ENCODE measurements at places on chromosomes 4 and X.

GRCh38 chr4:48565362-48566033, 75.4 kb downstream of the ZAR1 start:
- no peak for DNase-seq

DNA sequence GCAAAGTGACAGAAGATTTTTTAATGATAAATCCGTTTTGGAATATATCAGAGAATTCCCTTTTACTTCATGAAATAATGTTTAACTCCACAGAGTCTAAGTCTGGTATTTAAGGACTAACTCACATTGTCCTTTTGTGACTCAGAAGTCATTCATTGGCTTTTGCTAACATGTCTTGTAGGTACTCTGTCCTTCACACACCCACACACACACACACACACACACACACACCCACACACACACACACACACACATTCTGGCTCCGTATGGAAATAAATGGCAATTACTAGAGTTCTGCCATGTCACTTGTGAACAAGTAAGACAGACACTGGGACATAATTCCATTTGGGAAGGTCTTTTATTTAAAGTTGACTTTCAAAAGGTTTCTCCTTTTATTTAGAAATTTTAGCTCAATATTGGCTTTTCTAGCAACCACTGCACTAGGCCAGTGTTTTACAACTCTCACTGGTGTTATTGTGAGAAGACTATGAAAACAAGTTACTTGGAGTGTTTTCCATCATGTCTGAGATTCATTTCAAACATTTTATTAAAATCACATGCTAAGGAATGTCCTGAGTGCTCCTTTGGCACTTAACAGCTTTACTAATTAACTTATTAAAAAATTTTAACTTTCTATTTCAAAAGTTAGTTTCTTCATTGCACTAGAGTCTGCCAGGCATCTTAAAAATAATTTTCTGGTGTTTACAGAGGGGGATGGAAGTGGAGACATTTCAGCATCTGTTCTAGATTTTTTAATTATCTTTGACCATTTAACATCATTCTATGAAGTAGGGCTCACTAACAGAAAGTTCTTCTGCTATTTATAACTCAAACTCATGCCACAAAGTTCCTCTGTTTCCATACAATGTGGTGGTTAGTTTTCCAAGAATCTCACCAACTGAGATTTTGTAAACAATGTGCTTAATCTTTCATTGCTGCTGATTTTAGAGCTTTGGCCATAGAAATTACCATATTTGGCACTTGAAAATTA, 240.3 kb upstream of the GPC4 start:
- no peak for DNase-seq

DNA sequence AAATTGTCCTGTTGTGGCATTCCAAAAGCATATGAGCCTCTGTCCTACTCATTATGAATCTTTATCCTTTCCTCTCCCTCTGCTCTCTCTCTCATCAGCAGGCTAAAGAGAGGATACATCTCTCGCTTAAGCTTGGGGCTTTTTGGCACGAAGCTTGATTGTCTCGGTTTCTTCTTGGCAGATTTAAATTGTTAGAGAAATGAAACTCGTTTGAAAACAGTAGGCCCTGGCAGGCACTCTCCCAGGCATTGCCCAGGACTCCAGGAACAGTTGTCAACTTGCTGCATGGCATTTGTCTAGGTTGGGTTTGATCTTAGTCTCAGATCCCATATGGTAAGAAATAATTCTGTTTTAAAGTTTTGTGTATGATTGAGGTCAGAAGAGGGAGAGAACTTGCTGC, 35.5 kb downstream of the NAA11 start:
- DNase-seq, result no peak

GRCh38 chr4:83389756-83390505, 55.3 kb upstream of the HPSE start:
- DNase-seq, result no peak

DNA sequence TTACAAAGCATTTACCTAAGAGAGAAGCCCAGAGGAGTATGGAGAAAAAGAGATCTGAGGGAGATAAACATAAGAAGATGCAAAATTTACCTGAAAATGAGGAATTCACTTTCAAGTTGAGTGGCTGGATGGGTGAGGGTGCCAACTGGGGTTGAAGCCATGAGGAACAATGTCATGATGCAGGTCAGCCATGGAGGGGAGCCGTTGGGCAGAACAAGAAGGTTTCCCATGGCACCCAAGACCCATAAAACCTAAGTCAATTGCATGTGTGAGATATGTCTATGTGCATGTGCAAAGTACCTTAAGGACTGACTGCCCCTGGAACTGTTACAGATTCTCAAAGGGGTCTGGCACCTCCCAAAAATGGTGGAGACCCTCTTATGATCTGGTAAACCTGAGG, 46.6 kb upstream of the PRRG1 start:
- DNase-seq, result no peak

DNA sequence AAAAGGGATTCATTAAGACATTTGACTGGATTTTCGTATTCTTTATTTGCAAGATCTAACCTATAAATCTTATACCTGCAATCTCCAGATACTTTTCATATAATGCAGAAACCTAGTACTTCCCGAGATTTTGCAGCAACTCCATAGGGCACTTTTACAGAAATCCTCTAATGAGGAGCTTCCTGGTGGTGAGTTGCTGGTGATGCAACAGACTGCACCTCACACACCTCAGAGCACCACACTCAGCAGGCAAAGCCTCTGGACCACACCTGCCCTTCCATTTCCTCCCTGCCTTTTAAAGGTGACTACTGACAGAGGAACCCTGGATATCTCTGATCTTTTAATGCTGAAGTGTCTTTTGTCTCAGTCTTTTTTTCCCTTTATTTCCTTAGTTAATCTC, 289.4 kb downstream of the TRAM1L1 start:
- DNase-seq, result no peak

- DNase-seq, result no peak
Measured at GRCh38 chr4:11593576-11594116, 165.0 kb upstream of the HS3ST1 start.

Data from activated T-cell treated with anti-CD3 and anti-CD28 coated beads, Interleukin-2, amount 50 U/mL, for 1 hour (primary cell).